ENCODE measurements at places on chromosomes 7 and 10.

DNA sequence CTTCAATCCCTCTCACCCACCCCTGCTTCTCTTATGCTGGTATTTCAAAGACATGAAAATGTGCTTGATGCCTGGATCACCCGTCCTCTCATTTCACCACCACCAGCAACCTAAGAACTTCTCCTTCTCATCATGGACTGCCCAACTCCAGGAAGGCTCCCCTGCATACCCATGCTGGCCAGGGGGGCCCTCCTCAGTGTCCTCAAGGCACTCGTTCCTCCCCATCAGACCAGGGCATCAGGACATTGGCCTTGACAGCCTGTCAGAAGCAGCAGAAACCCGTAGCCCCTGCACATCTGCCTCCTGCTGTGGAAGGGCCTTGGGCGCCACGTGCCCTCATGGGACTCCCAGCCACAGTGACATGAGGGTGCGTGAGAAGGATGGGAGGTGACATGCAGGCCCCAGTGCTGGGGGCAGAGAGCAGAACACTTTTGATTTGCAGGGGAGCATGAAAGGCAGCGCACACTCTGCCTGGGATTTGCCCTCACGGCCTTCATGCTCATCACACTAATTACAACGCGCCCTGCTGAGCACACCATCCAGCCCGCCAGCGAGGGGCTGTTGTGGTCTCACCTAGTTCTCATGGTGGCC is 1.9 kb upstream of the HSPA12A start:
- DNase-seq = no peak

GRCh38 chr10:43969506-43969905 is 320.8 kb upstream of the ZNF32 start:
- DNase-seq = no peak

DNA sequence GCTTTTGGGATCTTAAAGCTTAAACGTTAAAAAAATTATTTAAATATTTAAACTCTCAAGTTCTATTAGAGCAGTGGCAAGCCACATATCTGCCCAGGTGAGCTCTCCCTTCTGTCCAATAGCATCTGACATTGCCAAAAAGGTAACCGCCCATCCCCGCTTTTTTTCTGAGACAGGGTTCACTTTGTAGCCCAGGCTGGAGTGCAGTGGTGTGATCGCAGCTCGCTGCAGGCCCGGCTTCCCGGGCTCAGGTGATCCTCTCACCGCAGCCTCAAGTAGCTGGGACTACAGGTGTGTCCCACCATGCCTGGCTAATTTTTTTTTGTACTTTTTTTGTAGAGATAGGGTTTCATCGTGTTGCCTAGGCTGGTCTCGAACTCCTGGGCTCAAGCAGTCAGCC is 83.2 kb downstream of the RBM33 start:
- no peak for DNase-seq

- no peak for DNase-seq
Observed at GRCh38 chr10:93097386-93097785, 23.7 kb downstream of the CYP26A1 start.

GRCh38 chr10:103855424-103855823 is at the start of gene SH3PXD2A:
Gene SH3PXD2A (minus strand): TSS chr10:103855576. CDS start chr10:103855266, 310 bp downstream.
- no peak for DNase-seq

GRCh38 chr10:133455196-133455595 is 1.5 kb downstream of the SCART1 start:
- DNase-seq = no peak

DNA sequence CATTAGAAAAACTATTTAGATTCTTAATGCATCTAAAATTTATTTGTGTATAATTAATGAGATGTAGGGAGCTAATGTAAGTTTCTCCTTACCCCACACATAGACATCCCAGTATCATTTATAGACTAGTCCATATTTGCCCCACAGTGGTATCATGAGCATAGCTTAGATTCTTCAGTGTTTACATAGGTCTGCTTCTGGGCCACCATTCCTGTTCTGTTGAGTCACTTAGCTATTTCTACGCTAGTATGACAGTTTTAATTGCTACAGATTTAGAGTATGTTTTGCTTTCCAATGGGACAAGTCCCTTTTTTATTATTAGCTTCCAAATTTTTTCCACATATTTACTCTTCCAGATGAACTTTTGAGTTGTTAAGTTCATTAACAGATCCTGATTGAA is 69.4 kb downstream of the MCMBP start:
- DNase-seq = no peak

GRCh38 chr7:4178916-4179687 is 503.0 kb upstream of the FOXK1 start:
- DNase-seq = no peak
